ENCODE measurements at places on chromosomes 7 and 10.

DNA sequence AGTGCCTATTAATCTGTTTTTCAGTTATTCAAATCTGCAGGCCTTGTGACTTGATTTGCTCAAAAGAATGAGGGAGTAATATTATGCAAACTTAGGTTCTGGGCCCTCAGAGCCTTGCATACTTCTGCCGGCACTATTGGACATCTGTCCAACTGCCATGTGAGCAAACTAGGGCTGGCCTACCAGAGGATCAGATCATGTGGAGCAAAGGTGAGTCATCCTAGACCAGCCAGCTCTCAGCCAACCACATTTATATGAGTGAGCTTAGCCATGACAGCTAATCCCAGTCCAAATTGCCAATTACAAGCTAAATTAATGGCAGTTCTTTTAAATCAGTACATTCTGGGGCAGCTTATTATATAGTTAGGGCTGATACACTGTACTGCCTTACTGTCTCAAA lies 69.6 kb downstream of the SDHAF3 start:
- no peak for DNase-seq

DNA sequence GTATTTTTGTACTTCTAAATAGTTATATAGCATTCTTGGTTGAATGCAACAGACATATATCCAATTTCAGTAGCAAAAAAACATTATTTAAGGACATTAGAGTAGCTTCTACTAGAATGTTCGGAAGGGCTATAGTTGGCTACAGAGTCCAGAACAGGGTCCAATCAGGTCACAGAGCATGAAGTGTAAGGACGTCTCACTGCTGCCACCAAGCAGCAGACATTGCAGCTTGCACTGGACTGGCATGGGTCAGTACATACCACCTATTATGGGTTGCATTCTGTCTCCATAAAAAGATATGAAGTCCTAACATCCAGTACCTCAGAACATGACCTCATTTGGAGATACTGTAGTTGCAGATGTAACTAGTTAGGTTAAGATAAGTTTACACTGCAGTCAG lies 87.3 kb downstream of the LHFPL3 start:
- DNase-seq = no peak

DNA sequence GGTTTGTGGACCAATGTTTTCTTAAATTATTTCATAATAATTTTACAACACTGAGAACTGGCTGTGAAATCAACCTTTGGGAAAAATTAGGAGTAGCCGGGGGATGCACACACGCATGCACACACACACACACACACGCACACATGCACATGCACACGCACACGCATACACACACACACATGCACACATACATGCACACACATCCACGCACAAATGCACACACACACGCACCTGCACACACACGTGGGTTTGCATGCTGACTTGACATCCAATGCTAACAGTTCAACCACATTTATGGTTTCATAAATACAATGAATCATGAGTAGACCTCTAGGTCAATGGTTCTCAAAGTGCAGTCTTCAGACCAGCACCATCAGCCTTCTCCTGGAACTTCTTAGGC lies 354.1 kb downstream of the DPP6 start:
- DNase-seq = no peak

GRCh38 chr10:93080350-93081046 lies 6.8 kb downstream of the CYP26A1 start:
- peak; percentile 25 for DNase-seq

- DNase-seq = no peak
Measured at GRCh38 chr10:110530131-110530831, 32.6 kb downstream of the DUSP5 start.

DNA sequence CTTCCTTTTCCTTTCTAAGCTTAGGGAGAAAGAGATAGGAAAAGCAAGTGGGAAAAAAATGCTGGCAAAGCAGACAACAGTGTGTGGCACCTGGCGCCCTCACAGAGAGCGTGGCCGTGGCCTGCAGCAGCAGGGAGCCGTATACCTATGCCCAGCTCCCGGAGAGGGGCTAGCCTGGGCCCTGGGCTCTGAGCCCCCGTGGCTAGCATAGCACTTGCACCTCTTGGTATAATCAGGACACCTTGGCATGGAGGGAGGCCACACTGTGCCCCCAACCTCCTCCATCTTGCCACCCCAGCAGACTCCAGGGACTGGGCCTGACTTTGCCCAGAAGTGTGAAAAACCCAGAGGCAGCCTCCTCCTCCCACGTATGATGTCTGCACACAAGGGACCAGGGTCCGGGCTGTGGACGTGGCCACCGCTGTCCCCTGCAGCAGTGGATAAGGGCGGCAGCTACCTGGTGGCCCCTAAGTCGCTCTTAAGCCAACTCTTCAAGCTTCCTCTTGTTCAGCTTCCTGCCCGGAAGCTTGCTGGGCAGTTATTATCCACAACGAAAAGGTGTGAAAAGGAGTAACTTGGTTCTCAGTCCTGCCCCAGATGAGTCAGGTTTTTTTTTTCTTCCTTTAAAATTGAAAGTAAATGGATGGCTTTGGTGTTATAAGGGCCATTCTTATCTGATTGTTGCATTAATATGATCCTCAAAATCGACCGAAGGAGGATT lies 249.1 kb upstream of the PITRM1 start:
- DNase-seq = no peak
